Epithelial cell of proximal tubule (primary cell): ENCODE measurements at places on chromosomes 11 and 22. TPM values are rescaled to one million over a fixed set of nuclear protein-coding genes. Genes with fewer than 3 reads are reported as not detected.

DNA sequence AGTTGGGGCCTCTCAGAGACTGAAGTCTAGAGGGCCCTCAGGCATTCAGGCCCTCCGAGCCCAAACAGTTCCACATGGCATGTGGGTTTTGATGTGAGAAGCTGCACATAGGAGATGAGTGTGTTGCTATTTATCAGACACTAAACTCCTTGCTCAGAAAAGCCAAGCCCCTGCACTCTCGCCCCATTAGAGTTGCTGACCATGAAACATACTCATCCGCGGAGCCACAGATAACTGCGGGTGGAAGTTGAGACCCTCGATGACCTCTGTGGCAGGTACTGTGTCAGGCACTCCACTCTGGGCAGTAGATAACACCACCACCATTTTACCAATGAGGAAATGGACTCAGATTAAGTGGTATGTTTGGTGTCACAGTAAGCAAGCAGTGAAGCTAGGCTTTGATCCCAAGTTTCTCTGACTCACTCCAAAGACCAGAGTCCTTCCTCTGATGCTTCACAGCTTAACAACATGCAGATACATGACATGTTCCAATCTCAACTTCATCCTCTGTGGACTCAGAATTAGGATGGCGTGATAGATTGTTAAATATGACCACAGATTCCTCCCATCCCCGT is 202.1 kb downstream of the ADAMTS15 start:
- DNase-seq, result no peak

NCAPH2 gene
- total RNA-seq, result 69.3 and 81.5 TPM in 2 replicates

GRCh38 chr11:11505190-11505589 is 116.6 kb downstream of the GALNT18 start:
- no peak for DNase-seq

IGLL1 gene
- total RNA-seq, result not detected in 2 replicates

- peak; percentile 15 for DNase-seq
Measured at GRCh38 chr11:11036848-11037732, 179.2 kb upstream of the ZBED5 start.

MRGPRX4 gene
- total RNA-seq, result not detected in 2 replicates

SLC22A25 gene
- total RNA-seq, result not detected in 2 replicates

DNA sequence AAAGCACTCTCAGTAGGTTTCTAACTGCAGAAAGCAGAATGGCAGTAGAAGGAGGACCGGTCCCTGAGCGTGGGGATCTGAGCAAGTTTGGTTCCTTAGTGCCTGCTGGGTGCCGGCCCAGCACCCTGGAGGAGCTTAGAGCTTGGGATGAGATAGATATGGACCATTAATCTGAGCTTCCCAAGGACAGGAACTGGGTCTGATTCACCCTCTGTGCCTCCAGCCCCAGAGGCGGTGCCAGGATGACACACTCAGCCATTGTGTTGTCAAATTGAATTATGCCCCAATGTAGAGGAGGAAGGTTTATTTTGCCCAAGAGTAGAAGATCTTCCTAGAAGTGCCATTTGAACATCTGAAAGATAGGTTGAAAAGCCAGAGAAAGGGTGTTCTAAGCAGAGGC is 4.3 kb downstream of the ZC3H7B start:
- no peak for DNase-seq

DNA sequence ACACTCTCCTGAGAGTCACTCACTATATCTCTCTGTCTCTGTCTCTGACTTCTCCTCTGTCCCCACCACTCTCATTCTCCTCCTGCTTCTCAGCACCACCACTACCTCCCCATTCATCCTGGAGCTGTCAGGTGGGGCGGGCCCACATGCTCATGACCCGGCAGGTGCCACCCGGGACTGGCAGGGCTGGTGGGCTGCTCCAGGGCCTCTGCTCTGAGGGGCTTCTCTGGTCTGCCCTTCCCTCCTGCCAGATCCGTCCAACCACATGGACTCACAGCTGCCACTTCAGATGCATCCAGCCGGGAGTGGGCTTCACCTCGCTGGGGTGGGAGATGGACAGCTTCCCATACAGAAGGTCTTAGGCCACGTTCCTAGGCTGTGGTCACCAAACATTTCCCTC is 4.8 kb upstream of the EMID1 start:
- DNase-seq, result no peak

- peak; percentile 63 for DNase-seq
Measured at GRCh38 chr11:102157219-102157618, 47.0 kb downstream of the YAP1 start.

DNA sequence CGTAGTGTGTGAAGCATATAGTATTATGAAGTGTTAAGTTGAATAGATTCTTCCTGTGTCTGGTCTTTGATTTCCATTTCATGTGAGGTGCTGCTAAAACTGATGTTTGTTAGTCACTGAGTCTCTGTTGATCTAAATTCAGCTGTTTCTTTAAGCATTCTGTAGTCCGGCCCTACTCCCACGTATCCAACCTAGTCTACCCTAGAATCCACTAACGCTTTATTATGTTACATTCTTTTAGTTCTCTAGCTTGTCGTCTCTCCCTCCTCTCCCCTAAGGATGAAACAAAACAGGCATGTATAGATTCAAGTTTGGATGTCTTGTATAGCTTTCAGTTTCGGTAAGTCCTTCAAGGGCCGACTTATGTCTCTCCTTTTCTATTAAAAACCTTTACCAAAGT is 4.1 kb downstream of the WEE1 start:
- DNase-seq, result no peak

SCN3B gene
- total RNA-seq, result 0.07 and 0.23 TPM in 2 replicates

DNA sequence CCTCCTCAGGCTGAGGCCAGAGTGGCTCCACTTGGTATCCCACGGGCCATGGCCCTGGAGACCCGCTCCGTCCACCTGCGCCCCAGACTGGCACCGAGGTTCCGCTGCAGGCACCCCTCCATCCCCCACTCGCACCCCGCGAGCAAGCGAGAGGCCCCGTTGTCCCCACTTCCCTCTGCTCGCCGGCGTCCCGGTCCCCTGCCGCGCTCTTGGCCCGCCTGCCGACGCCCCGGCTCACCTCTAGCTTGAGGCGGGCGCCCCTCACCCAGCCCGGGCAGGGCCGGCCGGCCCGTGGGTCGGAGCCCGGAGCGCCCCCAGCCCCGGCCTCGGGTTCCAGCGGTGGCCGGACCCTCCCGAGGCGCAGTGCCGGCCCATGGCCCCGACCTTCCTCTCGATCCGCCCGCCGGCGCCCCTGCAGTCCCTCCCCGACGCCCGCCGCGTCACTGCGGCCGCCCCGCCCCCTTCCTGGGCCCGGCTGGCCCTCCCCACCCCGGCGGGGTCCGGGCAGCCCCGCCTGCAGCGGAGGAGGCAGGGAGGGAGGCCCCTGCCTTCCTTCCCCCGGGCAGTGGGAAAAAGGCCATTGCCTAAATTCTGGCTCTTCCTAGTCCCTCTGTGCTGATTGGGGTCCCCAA is at the start of gene PITPNM1:
PITPNM1 (minus strand) TSS at position 414 of the 632 bp plus-strand sequence. CDS start 1,183 bp downstream, outside the sequence.
- DNase-seq, result no peak
